ENCODE measurements at places on chromosomes 7 and 10.

GRCh38 chr7:158494162-158494586, 93.4 kb downstream of the PTPRN2 start:
- no peak for ATAC-seq

GRCh38 chr7:30278376-30278775, 6.0 kb upstream of the ZNRF2 start:
- ATAC-seq = no peak

DNA sequence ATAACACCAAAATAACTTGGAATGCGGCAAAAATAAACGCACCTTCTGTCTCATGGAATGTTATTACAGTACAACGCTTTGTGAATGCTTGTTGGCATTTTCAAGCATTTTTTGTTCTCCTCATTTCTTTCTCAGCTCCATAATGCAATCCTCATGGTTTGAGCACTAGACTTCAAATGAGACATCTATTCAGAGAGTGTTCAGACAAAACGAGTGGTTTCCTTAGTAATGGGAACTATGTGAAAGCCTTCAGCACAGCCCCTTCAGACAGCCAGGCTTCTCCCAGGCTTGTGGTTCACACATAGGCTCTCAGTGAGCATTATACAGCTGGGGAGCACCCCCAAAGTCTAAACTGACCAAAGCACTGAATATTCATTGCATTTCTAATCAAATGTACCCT, 8.6 kb upstream of the LRRN3 start:
- ATAC-seq = peak; percentile 28

DNA sequence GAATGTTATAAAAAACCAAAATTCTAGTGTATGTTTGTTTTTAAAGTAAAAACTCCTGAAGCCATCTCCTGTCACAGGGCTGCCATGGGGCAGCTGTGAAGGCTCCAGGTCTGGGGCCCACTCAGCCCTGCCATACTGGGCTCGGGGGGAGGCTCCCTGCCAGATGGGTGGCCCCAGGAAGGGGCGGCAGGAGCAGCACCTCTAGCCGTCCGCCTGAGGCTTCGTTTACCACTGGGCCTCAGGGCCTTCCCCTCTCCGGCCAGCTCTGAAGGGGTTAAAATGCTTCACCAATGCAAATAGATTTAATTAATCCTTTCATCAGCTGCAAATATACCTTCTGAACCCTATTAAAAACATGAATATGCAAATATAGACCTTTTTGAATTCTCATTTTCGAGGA, 139.0 kb downstream of the ELFN1 start:
- no peak for ATAC-seq

DNA sequence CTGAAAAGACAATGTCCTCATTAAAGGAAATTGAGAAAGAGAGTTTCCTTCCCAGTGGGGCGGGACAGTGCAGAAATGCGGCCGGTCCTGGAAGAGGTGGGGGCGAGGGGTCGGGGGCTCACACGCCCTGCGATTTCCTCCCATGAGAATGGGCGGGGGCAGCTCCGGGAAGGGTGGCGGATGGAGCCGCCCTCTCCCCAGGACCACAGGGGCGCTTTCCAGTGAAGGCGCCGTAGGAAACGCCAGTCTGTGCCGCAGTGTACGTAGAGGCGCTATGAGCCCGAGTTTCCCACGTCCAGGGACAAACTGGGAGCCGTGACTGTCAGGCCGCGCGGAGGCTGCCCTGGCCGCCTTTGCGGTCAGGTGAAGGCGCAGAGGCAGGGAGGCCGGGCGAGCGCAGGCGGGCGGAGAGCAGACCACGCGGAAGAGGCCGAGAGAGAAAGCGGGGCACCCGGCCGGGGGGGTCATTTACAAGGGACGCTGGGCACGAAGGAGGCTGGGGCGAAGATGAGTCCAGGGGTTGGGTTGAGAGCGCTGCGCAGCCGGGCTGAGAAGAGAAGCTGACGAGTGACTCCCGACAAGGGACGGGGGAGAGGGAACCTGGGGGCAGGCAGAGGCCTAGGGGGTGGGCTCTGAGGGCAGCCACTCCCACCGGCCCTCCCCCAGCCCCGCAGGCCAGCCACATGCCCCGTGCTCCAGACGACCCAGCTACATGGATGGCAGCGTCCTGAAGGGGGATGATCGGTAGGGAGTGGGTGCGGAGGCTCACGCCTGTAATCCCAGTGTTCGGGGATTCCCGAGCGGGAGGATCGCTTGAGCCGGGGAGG, 45.0 kb downstream of the ALOX5 start:
- ATAC-seq = peak; percentile 89

- no peak for ATAC-seq
Observed at GRCh38 chr10:50619882-50620281, 3.9 kb downstream of the SGMS1 start.

DNA sequence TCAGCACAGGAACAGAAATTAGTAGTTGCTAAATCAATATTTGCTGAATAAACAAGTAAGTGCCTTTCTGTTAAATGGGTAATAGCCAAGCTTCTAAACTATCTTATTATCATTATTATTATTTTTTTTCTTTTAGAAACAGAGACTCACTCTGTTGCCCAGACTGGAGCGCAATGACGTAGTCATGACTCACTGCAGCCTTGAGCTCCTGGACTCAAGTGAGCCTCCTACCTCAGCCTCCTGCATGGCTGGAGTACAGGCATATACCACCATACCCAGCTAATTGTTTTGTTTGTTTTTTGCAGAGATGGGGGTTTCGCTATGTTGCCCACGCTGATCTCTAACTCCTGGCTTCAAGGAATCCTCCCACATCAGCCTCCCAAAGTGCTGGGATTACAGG, 12.3 kb upstream of the ELN start:
- ATAC-seq = no peak

DNA sequence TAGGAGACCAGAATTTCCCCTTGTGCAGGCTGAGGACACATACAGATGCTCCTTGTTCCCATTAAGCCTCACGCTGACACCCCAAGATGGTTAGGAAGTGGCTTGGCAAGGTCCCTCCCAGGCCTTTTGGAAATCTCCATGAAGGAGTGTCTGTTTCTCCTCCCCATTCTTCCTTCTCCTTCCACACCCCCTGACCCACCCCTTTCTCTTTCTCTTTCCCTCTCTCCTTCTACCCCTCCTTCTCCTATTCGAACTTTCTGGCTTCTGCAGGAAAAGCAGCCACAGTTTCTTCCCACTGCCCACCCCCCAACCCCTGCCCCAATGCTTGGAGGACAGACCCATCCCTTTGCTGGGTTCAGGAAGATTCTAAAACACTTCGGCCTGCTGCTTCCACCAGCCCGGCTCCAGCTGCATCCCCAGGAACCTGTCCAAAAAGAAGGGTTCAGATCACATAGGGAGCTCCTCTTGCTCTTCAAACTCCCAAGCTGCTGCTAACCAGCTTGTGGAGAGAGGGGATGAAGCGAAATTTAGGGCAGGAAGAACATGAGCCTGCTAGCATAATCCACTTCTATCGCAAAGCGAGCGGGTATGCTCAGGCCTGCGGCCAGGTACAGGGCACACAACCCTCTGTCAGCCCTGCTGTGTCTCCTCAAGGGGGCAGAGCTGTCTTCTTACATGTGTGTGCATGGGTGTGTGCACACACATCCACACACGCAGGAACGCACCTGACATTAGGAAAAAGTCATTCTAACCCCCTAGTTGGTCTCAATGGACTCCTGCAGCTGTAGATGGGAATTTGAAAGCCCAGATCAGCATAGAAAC, 80.4 kb downstream of the PPP1R3C start:
- peak; percentile 78 for ATAC-seq

DNA sequence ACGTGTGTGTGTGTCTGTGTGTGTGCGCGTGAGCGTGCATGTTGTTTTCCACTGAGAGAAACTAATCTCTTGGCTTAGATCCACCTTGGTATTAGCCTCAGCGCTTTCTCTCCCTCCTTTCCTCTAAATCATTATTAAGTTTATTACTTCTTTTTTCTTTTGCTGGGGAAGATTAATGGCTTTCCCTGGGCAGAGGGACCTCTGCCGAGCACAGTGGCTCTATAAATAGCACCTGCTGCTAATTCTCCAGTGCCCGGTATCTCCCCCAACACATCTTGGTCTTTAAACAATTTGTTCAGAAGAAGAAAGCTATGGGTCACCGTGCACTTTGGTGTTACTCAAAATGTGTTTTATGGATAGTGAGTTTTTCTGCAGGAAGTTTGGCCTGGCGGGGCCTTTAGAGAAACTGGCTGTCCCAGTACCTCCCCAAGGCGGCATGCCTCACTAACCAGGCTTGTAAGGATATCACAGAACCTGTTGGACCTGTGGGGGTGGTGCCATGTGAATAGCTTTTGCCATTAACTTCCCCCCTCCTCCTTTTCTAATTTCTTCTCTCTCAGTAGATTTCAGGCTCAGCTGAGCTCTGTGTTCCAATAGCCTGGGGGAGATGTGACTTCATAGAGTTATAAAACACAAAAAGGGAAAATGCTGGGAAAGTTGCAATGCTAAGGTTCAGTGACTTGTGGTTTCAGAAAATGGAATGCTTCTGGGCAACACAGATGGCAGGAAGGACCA, 70.1 kb upstream of the RAB11FIP2 start:
- ATAC-seq = no peak

- ATAC-seq = peak; percentile 45
Observed at GRCh38 chr10:97788552-97789442, 17.0 kb upstream of the SFRP5 start.

DNA sequence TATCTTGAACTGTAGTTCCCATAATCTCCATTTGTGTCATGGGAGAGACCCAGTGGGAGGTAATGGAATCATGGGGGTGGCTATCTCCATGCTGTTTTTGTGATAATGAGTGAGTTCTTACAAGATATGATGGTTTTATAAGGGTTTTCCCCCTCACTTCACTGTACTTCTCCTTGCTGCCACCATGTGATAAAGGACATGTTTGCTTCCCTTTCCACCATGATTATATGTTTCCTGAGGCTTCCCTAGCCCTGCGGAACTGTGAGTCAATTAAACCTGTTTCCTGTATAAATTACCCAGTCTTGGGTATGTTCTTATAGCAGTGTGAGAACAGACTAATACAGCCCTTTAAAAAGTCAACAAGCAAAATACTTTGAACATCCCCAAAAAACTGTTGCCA, 427.7 kb downstream of the HTR7 start:
- no peak for ATAC-seq

GRCh38 chr7:155236386-155236785, 61.3 kb upstream of the INSIG1 start:
- no peak for ATAC-seq

- ATAC-seq = peak; percentile 96
Observed at GRCh38 chr7:95527033-95527775, 41.5 kb downstream of the ASB4 start.

- no peak for ATAC-seq
Observed at GRCh38 chr7:117412946-117413559, 14.2 kb downstream of the ASZ1 start.

DNA sequence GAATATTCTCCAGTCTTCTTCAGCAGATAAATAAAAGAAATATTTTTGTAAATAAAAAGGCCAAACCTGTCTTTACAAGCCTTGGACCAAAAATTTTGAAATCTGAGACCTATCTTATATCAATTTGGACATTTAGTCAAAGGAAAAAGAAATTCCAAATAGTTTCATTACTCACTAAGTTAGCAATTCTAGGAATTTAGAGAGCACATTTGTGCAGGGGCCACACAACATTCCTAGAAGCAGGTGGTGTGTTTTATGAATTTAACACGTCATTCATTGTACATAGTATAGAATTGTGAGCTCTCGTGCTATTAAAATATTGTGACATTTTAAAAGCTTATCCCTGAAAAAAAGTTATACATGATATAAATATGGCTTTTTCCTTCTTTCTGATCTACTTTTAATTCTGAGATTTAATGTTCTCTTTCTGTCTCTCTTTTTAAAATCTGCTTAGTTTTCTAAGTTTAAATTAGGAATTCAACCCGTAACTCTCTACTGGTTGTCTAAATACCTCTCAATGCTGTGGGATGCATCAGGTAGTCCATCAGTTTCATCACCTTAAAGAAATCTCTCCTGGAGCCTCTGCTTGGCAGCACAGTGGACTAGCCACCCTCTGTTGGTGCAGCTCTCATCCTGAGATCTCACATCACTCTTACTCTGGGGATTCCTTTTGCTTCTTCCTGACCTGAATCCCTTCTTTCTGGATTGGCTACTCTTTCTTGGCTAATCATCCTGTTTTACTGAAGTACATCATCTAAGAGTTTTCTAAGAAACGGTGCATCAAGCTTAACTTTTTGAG, 124.5 kb downstream of the SEMA3E start:
- ATAC-seq = peak; percentile 80

DNA sequence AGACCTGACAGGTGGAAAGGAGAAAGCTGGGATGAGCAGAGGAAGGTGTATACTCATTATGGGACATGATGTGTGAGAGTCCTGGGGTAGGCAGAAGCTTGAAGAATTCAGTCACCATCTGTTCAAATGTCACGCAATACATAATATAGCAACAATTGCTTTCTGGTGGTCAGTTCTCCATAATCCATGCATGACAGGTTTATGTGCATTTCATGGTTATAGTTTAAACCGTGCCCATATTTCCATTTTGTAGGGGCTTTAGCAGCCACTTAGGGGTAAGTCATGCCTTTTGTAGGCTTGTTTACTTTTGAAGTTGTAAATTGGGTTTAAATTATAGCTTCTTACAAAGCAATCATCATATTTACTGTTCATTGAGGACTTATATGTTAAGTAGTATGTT, 158.8 kb downstream of the NXPH1 start:
- ATAC-seq = no peak

DNA sequence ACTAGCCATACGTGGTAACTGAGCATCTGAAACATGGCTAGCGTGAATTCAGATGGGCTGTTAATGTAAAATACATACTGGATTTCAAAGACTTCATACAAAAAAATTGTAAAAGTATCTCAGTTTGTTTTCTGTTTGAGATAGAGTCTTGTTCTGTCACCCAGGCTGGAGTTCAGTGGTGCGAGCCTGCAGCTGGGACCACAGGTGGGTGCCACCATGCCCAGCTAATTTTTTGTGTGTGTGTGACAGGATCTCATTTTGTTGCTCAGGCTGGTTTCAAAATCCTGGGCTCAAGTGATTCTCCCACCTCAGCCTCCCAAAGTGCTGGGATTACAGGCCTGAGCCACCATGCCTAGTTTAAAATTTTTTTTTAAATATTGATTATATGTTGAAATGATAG, 4.5 kb downstream of the TMEM243 start:
- no peak for ATAC-seq

DNA sequence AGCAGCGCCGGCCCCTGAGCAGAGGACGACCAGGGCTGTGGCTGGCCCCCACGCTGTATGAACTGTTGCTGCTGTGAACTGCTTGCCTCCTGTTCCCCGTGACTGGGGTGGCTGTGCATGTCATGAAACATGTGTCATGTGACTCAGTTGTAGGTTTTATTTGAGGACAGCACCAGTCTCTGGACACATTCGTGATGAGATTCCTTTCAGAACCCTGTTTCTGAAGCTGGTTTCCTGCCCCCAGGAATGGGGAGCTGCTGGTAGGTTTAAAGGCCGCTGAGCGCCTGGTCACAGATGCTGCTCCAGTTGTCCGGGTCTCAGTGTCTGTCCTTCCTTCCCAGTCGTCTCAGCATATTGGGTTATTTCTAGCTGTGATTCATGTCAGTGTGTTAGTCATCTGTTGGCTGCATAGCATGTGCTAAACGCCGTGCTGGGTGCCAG, 79.1 kb upstream of the PPIF start:
- ATAC-seq = peak; percentile 5

- no peak for ATAC-seq
Observed at GRCh38 chr7:123285076-123285700, 85.4 kb upstream of the SLC13A1 start.
